ENCODE measurements at places on chromosomes 11 and 22.

- no peak for DNase-seq
Measured at GRCh38 chr22:16932577-16932976, 75.4 kb downstream of the GAB4 start.

GRCh38 chr11:61168800-61169199, 7.6 kb upstream of the VPS37C start:
- no peak for DNase-seq

DNA sequence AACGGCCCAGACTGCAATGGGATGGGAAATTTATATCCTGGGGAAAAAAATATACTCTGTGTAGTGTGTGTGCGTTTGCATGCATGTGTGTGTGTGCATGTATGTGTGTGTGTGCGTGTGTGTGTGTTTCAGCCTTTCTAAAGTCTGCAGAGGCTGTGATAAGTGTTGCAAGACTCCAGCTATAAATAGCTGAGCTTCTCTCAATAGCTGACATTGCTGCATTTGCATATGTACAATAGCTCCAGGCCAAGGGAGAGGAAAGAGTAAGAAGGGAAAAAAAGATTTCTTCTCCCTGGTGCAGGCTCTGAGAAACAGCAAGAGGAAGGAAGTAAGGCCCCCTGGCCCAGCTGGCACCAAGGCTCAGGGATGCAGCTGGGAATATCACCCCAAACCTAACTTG, 483.0 kb downstream of the MN1 start:
- no peak for DNase-seq

GRCh38 chr22:38694940-38695339, 5.8 kb downstream of the JOSD1 start:
- no peak for DNase-seq

- no peak for DNase-seq
Measured at GRCh38 chr11:92447586-92447985, 223.0 kb downstream of the FAT3 start.

- no peak for DNase-seq
Measured at GRCh38 chr11:68328374-68329091, 16.1 kb downstream of the LRP5 start.

- DNase-seq, result no peak
Measured at GRCh38 chr11:11975201-11976092, 33.0 kb downstream of the DKK3 start.

DNA sequence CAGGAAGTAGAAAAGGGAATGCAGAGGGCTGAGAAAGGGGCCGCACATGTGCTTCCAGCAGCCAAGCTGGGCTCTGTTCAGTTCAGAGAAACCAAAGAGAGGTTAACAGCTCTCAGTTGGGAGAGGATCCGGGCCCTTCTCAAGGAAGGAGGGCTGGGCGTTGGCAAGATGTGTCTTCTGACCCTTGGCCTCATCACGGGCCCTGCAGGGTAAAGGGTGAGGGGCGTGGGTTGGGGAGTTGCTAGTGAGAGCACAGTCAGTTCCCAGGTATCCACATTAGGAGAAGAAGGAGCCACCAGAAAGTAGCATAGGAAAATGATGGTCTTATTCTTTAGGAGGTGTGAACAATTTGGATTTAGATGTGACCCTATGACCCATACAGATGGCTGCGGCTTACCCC, 73.0 kb downstream of the OSBP2 start:
- DNase-seq, result no peak

DNA sequence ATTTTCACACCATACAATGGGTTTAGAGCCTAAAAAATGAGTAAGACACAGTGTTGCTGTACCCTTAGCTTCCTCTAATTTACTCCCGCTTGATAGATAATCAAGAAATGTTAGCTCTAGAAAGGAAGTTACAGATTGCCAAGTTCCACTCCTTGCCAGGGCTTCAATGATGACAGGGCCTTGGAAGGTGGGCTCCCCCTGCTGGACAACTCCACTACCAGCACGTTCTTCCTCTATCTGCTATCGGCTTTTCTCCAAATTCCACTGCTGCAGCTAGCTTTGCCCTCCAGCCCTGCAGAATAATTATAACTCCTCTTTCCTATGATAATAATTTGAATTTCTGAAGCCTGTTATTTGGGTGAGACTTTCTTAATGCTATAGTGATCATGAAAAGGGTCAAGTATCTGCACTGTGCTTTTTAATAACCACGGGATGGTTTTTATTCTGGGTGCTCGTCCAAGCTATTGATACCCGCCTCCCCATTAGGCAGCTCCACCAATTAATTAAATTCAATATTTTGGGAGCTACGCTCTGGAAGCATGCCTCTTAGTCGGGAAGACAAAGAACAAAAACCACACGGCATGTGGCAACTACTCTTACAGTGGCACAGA, 9.0 kb downstream of the SYN3 start:
- DNase-seq, result peak; percentile 2

GRCh38 chr11:129930296-129930695, 34.9 kb upstream of the NFRKB start:
- DNase-seq, result no peak

DNA sequence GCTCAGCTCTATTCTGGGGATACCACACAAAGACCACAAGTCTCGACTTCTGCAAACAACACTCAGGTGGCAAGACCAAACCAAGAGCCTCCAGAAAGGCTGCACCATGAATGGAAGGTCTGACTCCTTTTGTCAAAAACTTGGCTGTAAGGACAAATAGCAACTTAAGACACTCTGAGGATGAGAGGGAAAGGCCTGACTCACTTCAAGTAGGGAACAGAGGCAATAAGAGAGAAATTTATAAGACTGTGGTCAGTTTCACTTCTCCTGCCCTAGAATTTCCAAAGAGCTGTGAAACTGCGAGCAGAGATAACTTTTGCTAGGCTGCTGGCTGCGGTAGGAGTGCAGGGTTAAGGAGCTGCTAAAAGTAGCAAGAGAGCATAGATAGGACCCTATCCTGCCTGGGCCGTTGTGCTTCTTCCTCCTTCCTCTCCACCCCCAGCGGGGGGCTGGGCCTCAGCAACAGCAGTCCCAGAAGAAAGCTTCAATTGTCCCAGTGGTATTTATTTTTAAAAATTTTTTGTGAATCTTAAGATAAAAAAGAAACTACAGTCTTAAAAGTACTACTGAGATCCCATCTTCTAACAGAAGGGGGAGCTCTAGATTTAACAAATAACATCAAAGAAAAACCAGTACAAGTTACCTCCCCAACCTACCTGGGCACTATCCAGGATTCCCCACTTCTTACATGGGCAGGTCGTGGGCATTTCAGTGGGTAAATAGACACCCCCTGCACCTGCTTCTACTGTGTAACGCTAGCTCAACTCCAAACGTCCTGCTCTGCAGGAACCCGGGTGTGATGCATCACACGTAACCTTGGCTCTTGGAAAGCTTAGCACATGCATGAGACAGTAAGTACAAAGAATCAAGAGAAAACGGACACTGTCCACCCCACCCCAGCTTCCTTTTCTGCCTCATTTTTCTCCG, 66.4 kb downstream of the SGSM3 start:
- no peak for DNase-seq

DNA sequence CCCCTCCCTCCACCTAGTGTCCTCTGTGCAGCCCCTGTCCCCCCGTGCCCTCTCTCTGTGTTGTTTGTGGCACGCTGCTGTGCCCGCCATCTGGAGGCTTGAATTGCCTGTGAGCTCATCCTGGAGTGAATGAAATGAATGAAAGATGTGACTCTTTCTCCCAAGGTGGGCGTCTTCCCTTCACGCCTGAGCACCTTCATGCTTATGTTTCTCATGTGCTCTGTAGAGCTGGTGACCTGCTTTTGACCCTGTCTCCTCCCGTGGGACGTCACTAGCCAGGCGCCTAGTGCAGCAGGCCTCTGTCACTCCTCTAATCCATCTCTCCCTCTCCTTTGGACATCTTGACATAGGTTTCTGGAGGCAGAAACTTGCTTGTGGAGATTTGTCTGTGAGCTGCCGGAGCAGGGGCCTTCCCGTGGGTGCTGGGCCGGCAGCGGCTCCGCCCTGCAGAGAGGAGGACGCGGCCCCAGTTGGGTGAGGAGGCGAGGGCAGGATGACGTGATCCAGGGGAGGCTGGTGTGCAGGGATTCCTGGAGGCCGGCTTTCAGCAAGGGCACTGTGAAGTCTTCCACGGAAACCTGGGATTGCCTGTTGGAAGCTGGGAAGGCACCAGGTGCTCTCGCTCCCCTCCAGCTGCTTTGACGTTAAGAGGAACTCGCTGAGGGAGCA, 40.6 kb downstream of the MUC6 start:
- no peak for DNase-seq

- no peak for DNase-seq
Measured at GRCh38 chr22:20779818-20780158, 5.9 kb downstream of the SERPIND1 start.

- no peak for DNase-seq
Measured at GRCh38 chr11:32949739-32950138, 57.1 kb downstream of the QSER1 start.

DNA sequence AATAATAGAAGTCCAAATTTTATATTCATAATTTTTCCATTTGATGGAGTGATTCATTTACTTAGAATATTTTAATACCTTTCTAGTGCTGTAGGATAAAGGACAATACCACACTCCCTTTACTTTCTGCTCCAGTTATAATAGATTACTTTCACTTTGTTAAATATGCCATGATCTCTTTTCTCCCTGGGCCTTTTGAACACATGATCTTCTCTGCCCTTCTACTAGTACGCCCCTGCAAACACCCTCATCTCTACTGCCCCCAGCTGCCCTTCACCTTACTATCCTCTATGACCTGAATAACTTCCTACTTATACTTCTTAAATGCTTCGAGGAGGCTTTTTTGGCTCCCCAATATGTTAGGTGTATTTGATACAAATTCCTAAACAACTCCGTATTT, 177.3 kb downstream of the GUCY1A2 start:
- no peak for DNase-seq

GRCh38 chr11:117809236-117810055, 12.4 kb upstream of the DSCAML1 start:
- DNase-seq, result no peak

DNA sequence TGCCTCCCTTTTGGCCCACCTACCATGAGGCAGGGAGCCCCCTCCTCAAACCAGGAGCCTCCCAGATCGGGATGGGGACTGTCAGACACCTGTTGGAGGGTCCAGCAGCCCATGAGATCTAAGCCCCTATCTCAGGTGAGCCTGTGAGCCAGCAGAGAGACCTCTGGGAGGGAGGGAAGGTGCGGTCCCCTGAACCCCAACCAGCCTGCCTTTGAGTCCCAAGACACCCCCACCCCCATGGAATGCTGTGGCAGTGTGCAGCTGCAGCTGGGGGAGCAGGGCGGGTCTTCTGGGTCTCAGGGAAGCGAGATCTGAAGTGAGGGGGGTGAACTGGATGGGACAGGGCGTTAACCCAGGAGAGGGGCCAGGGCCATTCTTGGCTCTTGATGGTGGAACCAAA, 1.4 kb upstream of the CDKN1C start:
- DNase-seq, result no peak

- DNase-seq, result no peak
Measured at GRCh38 chr22:24335496-24335895, 64.9 kb downstream of the SPECC1L start.

DNA sequence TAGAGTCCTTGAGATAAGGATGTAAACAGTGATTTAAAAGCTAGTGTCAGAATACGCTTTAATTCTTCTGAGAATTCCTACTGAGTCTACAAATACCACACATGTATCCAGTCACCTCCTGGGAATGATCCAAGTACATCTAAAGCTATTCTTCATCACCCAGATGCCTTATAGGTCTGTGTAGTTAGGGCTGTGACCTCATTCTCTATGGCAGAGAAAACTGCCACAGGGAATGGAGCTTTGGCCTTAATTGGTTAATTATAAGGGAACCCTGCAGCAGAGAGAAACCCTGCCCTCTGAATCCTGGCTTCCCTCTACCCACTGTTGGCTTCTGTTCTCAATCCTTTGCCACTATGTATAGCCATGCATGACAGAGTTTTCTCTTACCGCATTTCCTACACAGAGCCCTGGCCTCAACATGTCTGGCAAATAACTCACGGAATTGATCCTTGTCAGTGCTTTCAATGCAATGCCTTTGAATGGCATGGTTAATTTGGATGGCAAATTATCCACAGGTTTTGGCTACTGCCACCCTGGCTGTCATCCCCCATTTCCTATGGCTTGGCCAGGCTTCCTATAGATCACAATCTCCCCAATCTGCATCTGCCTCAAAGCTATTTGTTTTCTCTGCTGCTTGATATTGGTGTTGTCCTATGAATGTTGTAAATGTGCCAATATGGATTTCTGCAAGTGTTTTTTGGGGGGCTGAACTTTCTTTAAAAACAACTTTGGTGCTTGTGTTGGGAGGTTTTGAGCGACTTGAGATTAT, 2.9 kb downstream of the DIXDC1 start:
- DNase-seq, result no peak

DNA sequence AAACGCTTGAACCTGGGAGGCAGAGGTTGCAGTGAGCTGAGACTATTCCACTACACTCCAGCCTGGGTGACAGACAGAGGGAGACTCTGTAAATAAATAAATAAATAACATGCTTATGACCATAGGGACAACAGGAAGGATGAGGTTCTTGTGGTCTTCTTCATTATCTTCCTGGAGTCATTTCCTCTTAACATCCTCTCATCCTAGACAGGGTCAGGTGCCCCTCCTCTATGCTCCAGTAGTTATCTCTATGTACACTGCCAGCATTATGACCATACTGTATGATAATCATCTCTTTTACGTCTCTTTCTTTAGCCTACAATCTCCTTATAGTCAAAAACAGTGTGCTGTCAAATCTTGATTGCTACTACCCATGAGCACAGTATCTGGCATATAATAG, 17.7 kb downstream of the RAB30 start:
- no peak for DNase-seq

DNA sequence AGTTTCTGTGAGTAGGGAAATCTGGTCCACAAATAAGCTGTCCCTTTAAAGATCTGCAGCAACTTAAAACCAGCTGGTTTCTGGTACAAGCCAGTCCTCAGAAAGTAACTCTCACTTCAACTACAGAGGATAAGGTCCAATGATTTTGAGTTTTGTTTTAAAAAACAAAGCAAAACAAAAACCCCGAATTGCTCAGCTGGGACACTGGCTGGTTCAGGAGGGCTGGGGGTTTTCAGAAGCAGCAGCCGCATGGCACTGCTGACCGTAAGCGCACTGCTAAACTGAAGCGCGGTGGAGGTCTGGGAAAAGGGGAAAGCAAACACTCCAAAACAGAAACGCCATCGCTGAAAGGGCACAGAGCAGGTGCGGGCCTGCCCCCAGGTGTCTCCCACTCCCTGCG, 59.7 kb downstream of the MICAL3 start:
- DNase-seq, result no peak

All from stimulated activated CD8-positive, alpha-beta memory T cell treated with anti-CD3 and anti-CD28 coated beads, Interleukin-7, amount 100 ng/mL, for 1 hour (primary cell).